ENCODE measurements at places on chromosomes 12 and 14.

DNA sequence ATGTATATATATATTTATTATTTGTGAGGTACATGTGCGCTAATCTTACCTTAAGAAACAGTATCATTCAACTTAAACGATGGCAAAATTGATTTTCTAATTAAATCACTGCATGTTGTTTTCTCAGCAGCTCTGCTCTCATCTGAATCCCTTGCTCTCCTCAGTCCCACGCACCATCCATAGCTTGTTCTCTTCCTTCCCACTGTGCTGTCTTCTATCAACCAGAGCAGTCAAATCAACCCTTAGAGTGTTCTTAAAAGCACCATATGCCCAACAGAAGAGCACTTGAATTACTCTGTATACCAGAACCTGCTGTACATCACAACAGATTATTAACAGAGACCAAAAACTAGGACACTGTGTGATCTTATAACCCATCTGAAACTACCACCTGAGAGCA lies 209.4 kb upstream of the G2E3 start:
- DNase-seq, result no peak

DNA sequence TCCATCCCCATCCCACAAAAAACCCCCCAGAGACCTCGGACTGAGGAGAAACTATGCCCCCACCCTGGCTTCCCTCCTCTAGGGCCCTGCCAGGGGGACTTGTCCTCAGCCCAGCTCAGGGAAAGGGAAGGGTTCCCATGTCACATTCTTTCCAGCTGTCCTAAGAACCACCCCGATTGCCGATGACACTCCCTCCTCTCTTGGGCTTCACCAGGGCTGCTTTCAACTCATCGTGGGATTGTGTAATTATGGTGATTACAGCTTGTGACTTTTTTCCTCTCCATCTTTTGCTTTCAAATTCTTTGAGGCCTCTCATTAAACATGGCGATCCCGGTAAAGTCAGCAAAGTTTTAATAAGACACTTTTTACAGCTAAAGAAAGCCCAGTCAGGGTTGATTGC lies 344.0 kb downstream of the DPF3 start:
- DNase-seq, result no peak

DNA sequence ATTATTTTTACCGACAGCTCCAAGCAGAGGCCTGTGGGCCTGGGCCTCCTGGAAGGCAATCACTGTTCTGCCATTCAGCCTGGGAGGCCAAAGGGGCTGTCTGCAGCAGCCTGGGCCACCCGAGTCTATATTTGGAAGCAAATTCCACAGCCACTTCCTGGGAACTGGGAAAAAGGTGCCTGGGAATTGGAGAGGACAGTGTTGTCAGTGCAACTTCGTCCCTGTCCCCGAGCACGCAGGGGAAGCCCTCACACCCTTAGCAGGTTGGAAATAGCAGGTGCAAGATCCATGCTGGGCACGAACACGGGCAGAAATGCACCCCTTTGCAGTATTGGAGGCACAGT lies 9.6 kb upstream of the TBX5 start:
- DNase-seq, result no peak

- DNase-seq, result no peak
These were observed 14.7 kb upstream of the TEAD4 start for GRCh38 chr12:2944401-2945047.

DNA sequence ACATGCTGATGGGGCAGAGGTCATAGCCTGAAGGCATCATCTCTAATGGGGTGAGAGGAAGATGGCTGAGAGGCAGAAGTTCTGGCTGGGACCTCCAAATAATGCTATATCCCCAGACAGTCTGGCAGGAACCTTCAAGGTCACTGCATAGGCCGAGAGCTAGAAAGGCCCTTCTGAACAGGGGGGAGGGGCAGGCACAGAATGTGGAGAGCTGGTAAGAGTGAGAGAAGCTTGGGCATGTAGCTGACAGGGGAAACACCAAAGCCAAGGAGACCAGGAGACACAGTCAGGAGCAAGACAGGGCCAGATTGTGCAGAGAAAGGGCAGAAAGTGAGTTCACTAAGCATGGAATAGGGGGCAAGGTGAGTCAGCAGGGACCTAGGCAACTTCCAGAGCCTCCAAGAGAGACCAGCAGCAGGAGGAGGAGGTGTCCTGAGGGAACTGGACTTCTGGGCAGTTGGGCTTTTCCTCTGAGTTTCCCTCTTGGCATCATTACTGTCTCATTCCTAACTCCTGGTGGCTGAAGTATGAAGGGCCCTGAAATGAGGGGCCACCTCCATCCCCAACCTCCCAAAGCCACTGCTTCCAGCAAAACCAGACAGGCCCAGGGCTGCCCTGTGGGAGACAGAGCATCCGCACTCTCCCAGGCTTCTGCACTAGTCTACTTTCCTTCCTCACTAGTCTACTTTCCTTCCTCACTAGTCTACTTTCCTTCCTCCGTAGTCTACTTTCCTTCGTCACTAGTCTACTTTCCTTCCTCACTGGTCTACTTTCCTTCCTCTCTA lies 17.1 kb downstream of the ANO2 start:
- no peak for DNase-seq

DNA sequence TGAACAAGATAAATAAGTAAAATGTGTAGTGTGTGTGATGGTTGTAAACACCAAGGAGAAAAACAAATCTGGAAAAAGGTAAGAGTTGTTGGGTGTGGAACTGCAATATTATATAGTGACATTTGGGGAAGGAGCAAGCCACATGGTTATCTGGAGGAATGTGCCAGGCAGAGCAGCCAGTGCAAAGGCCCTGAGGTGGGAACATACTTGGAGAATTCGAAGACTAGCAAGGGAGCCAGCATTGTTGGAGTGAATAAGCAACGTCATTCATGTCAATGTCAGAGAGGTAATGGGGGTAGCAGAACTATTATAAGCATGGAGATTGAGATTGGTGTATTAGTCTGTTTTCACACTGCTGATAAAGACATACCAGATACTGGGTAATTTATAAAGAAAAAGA lies 241.5 kb upstream of the LHX5 start:
- no peak for DNase-seq

GRCh38 chr12:72642706-72643105 lies 370.5 kb downstream of the TRHDE start:
- DNase-seq, result no peak

- no peak for DNase-seq
These were observed 623.5 kb downstream of the FLRT2 start for GRCh38 chr14:86153480-86153879.

GRCh38 chr12:15538881-15539280 lies 216.6 kb downstream of the PTPRO start:
- no peak for DNase-seq

- DNase-seq, result no peak
These were observed 13.1 kb upstream of the TMEM229B start for GRCh38 chr14:67501670-67502069.

DNA sequence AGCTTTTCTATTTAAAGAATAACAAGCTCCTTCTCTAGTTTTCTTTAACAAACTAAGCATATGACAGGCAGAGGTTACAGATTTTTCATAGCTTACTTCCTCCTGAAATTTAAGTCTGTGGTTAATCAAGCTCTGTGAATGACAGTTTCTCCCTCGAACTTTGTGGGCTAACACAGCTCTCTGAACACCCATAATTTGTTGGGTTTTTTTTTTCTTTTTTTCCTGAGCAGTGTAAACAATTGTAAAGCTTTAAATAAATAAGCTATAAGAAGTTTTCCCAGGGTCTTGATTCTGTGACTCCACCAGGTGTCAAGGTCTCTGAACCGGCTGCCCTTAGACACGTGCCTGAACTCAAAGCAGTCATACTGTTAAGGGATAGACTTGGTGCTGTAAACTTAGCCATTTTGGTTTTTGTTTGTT lies 128.1 kb upstream of the AMIGO2 start:
- DNase-seq, result no peak

- no peak for DNase-seq
These were observed 139.8 kb upstream of the NOS1 start for GRCh38 chr12:117501076-117501869.

DNA sequence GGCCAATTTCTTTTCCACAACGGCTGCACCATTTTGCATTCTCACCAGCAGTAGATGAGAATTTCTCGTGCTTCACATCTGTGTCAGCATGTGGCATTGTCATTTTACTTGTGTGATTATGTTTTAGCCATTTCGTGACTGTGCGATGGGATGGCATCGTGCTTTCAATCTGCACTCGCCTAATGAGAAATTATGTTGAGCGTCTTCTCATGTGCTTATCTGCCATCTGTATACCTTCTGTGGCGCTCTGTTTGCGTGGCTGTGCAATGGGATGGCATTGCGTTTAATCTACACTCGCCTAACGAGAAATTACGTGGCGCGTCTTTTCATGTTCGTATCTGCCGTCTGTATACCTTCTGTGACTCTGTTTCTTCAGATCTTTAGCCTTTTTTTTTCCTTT lies 14.9 kb upstream of the GPR132 start:
- DNase-seq, result no peak

DNA sequence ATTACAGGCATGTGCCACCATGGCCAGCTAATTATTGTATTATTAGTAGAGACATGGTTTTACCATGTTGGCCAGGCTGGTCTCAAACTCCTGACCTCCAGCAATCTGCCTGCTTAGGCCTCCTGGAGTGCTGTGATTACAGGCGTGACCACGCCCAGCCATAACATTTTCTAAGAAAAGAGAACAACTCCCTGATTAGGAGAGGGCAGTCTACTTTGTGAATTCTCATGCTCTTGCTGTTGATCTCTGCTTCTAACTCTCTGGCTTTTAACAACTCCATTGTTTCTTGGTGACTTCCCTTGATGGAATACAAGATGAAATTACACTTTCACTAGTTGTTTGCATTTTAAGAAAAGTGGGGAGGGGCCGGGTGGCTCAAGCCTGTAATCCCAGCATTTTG lies 33.6 kb downstream of the SSH1 start:
- no peak for DNase-seq

GRCh38 chr12:111304642-111305071 lies 64.2 kb downstream of the PHETA1 start:
- DNase-seq, result no peak

GRCh38 chr14:100261621-100262020 lies 22.7 kb downstream of the YY1 start:
- no peak for DNase-seq

DNA sequence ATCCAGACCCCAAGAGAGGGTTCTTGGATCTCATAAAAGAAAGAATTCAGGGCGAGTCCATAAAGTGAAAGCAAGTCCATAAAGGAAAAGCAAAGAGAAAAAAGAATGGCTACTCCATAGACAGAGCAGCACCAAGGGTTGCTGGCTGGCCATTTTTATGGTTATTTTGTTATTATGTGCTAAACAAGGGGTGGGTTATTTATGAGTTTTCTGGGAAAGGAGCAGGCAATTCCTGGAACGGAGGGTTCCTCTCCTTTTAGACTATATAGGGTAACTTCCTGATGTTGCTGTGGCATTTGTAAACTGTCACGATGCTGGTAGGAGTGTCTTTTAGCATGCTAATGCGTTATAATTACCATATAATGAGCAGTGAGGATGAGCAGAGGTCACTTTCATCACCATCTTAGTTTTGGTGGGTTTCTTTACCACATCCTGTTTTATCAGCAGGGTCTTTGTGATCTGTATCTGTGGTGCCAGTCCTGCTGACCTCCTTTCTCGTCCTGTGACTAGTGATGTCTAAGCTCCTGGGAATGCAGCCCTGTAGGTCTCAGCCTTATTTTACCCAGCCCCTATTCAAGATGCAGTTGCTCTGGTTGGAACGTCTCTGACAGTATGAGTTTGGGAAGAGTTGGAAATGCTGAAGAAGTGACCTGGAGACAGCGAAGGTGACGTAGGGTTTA lies 100.5 kb downstream of the ZNF664 start:
- DNase-seq, result no peak

DNA sequence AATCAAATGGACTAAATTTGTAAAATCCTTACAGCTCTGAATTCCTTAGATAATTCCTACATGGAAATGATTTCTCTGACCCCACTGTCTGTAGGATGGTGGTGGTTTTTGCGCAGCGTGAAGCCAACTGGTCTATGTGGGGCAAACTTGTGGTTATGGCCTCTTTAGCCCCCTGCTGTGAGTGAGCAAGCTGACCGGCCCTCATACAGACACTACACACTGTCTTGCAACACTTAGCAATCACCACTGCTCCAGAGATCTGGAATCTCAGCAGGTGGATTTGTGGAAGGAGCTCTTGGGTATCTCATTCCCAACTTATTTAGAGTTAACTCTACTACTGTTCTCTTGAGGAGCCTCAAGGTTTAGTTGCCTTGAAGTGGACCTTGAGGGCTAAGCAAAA lies 70.2 kb downstream of the SCN8A start:
- no peak for DNase-seq

DNA sequence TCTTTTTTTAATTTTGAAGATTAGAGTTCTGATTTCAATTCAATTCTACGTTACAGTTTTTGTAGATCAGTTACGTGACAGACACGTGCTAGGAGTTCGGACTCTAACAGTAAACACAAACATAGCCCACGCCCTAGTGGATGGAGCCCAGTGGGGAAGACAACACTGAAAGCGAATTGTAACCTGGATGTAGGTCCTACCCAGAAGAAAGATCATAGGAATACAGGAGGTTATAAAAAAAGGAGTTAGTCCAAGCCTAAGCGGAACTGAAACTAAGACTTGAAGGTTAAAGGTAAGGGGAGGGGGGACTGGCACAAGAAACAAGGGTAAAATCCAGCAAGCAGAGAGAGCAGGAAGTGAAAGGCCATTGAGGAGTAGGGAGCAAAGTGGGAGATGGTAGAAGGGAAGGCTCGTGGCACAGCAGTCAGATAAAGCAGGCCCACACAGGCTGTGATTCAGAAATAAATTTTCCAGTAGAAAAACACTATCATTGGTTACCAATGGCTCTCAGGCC lies 15.7 kb upstream of the CRY1 start:
- DNase-seq, result no peak

DNA sequence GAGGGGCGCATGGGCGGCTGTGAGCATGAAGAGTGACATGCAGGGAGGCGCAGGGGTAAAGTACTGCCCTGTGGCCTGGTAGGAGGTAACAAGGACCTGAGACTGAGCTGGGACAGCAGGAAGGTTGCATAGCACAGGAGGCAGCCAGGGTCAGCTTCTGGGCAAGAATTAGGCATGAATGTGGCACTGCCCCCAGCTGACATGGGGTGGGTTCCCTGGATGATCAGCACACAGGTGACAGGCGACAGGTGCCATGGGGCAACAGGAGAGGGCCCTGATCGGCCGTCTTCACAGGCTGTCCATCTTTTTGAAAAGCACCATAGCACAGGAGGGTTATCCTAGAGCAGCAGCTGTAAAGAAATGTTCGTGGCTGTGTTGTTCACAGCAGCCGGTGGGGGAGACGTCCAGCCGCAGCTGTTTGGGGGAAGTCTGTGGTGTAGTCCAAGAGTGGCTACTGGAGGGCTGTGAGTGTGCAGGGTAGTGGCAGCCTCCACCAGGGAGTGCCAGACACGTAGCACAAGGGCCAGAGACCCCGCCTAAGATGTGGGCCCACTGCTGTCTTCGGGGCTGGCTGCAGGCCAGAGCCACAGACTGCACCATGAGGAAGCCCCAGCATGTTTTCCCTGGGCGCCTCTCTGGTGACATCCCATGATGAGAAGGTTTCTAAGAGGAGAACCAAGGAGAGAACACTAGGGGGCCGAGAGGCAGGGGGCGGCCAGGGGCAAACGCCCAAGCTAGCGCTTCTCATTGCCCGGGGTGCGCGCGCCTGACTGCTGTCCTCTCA lies 8.4 kb downstream of the CLBA1 start:
- DNase-seq, result no peak

- no peak for DNase-seq
These were observed 306.6 kb upstream of the MIS18BP1 start for GRCh38 chr14:45559626-45560025.

All from upper lobe of left lung (tissue), 6 donors.